ENCODE measurements at places on chromosomes 5 and 9.
A peak's percentile ranks its signal among the peaks of the same experiment; 100 is the strongest.

- no peak for DNase-seq
Observed at GRCh38 chr5:181193656-181194055, 11.3 kb downstream of the TRIM7 start.

- DNase-seq = peak; percentile 25
Observed at GRCh38 chr9:89911721-89912604, 307.2 kb downstream of the GADD45G start.

GRCh38 chr5:56710826-56711590 lies 104.3 kb upstream of the MAP3K1 start:
- DNase-seq = no peak

GRCh38 chr9:38423973-38424843 lies at the start of gene IGFBPL1:
TSS of gene IGFBPL1 (minus strand) at chr9:38424454. CDS start at chr9:38424424, 30 bp downstream.
- peak; percentile 61 for DNase-seq

DNA sequence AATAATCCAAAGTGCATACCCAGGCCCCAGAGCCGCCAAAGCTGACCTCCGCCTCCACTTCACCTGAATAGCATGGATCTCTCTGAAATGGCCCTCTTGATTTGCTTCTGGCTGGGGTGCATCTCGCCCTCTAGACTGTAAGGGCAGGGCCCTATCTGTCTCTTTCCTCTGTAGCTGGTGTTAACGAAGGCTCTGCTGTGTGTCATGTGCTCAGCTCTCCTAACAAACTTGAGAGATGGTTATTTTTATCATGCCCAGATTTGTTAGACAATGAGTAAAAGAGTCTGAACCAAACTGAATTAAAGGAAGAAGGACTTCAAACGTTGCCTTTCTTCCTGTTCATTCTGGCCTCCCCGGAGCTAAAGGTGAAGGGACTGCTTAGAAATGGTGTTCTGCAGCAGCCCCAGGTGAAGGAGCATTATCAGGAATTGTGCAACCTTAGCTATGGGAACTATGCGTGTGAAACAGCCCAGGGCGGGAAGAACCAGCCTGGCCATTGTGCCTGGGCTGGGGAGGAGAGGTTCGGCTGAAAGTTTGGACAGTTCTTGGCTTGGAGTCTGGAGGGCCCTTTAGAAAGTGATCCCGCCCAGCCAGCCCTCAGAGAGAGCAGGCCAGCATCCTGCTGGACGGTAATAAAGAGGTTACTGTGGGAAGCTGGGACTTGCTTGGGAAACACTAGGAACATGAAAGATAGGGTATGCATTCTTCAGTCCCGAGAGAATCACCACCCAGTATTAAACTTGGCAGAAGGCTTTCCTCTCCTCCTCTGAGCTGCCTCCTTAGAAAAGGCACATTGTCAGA lies 73.5 kb downstream of the WWC1 start:
- DNase-seq = peak; percentile 65

DNA sequence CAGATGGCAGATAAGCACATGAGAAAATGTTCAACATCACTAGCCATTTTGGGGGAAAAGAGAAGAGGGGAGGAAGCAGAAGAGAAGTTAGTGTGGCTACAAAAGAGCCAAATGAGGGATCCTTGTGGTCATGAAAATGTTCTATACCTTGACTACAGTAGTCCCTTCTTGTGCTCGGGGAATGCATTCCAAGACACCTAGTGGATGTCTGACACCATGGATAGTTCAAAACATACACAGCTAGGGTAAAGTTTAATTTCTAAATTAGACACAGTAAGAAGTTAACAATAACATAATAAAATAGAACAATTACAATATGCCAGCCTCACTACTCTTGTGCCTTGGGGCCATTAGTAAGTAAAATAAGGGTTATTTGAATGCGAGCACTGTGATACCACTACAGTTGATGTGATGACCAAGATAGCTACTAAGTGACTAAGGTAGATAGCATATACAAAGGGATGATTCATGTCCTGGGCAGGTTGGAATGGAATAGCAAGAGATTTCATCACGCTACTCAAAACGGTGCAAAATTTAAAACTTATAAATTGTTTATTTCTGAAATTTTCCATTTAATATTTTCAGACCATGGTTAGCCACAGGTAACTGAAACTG lies 344.1 kb downstream of the NR2F1-AS1 start:
- no peak for DNase-seq

DNA sequence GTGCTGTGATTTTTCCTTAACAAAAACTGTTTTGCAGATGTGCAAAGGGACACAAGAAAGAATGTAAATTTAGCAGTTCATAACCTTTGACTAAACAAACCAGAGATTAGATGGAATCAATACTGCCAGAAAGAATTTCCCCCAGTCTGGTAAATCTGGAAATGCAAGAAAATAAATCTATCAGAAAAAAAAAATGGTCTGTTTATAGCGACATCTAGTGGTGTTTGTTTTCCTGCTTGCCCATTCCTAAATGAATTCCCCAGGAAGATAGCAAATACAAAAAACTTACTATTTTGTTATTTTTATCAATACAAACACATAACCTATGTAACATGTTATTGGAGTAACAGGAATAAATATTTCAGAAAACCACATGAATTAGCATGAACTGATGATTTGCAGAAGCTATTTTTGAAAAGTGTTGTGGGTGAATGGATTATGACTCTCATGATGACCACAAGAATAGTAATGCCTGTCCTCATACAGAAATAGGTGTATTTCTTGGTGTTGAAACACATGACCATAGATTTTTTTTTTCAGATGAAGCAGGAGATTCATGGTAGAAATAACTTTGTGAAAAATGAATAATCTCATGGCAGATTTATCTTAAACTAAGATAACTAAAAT lies 1703.8 kb downstream of the MAT2B start:
- DNase-seq = no peak

DNA sequence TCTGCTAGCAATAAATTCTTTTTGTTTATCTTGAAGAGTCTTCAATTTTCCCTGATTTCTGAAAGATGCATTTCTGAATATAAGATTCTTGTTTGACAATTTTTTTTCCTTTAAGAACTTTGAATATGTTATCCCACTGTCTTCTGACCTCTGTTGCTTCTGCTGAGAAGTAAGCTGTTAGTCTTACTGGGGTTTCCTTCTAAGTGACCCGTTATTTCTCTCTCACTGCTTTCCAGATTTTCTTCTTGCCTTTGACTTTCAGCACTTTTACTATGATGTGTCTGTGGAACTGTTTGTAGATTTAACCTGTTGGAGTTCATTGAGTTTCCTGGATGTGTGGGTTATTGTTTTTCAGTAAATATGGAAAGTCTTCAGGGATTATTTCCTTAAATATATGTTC lies 205.3 kb upstream of the NFIL3 start:
- DNase-seq = no peak

DNA sequence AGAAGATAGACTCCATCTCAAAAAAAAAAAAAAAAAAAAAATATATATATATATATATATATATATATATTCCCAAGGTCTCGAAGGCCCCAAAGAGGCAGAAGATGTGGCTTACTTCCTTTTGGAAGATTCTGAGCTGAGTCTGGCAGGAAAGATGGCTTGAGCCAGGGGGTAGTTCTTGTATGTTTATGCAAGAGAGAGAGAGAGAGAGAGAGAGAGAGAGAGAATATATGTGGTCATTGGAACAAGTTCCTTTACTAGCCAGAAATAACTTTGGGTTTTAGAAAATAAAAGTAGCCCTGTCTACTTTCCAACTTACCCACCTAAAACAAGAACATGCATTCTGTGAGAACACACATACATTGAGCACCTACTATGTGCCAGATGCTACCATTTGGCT lies 17.6 kb downstream of the NCS1 start:
- no peak for DNase-seq

DNA sequence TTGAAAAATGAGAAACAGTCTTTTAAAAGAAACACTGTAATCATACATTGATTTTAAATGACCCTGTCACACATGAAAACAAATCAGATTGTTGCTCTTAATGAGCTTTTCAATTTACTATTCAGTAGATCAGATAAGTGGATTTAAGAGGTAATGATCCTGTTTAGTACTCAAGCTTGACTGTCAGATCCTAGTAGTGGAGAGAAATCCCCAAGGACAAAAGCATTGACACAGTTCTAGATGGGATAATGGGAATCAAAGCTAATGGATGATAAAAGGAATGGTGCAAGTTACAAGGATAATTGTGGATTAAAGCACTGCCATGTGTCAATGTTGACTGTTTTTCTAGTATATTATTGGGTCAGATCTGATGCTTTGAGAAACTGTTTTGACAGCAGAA lies 142.3 kb upstream of the TLX3 start:
- DNase-seq = no peak

GRCh38 chr9:135926402-135927194 lies 19.3 kb upstream of the CAMSAP1 start:
- no peak for DNase-seq

GRCh38 chr9:90921104-90921503 lies 119.5 kb downstream of the SYK start:
- DNase-seq = no peak

Measured in H9 (cell line).